ENCODE measurements at places on chromosomes 7 and 10.

- no peak for DNase-seq
Measured at GRCh38 chr10:44383749-44384600, 922 bp downstream of the CXCL12 start.

DNA sequence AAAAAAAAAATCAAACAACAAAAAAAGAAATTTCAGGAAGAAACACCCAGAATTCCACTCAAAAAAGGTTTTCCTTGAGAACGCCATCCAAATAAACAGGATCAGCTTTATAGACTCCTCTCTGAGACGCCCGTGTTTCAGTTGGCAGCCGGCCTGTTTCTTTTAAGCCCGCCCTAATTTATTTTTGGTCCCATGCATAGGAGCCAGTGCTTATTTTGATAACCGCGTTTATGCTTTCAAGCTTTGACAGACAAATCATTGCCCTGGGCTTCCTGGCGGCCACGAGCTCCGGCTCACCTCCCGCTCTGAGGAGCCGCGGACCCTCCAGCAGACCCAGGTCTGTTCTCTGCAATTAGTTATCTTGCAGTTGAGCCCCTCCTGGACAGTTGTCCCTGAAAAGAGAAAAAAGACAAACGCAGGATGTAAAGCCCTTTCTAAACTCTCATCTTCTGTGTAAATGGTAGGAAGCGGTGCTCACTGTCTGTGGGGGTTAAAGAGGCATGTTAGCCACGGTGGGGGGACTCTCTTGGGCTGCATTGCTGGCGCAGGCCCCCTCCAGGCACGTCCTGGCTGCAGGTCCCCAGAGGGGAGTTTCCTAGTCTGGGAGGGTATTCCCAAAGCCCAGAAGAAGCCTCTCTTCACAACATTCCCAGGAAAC is 22.2 kb upstream of the UNCX start:
- DNase-seq = no peak

- no peak for DNase-seq
Measured at GRCh38 chr10:43391496-43391895, 17.5 kb downstream of the HNRNPF start.

DNA sequence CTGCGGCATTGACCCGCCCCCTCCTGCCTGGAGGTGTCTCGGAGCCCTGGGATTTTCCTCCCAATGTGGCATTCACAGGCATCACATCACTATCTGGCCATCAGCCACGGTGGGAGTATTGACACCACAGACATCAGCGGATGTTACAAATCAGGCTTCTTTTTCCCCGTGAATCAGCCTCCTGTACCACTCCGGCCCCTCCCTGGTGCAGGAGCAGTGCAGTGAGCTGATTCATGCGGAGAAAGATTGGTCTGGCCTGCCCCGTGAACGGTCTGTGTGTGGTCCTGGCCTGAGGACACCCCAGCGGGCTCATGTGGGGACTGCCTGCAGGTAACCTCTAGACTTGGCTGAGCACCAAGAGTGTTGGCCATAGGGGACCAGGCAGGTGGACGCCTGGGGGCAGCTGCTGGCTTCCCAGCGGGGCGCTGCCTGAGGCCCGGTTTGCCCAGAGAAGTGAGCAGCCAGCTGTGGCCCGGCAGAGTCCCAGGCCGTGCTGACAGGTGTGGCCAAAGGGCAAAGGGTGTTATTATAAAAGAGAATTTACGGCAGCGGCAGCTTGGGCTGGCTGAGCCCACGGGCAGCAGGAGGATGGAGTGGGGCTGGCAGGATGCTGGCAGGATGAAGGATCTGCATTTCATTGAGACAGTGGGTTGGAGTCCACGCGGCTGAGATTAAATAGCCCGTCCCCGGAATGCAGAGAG is 32.1 kb upstream of the GNA12 start:
- DNase-seq = no peak

DNA sequence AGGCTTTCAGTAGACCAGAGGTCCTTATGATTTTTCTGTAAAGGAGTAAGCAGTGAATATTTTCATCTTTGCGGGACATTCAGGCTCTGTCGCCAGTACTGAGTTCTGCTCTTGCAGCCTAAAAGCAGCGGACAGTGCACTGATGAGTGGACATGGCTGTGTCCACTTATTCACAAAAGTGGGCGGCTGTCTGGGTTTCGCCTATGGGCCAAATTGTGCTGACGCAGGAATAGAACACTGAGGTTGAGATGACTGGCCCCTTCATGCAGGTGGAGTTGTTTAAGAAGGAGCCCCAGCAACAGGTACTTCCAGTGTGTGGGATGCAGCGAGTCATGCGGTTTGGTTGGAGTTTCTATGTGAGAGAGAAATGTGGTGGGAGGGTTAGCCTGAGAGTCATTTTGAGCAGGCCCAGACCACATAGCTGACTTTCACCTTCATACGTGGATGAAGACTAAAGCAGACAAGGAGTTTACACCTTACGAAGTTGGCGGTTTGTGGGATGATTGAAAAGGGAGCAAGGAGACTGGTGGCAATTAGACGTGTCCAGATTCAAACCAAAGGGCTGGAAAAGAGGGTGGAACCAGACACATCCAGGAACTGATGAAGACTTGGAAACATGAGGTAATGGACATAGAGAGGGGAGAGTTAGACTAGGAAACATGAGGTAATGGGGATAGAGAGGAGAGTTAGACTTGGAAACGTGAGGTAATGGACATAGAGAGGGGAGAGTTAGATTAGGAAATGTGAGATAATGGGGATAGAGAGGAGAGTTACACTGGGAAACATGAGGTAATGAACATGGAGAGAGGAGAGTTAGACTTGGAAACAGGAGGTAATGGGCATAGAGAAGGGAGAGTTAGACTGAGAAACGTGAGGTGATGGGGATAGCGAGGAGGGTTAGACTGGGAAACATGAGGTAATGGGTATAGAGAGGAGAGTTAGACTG is 38.2 kb downstream of the WDR37 start:
- no peak for DNase-seq

DNA sequence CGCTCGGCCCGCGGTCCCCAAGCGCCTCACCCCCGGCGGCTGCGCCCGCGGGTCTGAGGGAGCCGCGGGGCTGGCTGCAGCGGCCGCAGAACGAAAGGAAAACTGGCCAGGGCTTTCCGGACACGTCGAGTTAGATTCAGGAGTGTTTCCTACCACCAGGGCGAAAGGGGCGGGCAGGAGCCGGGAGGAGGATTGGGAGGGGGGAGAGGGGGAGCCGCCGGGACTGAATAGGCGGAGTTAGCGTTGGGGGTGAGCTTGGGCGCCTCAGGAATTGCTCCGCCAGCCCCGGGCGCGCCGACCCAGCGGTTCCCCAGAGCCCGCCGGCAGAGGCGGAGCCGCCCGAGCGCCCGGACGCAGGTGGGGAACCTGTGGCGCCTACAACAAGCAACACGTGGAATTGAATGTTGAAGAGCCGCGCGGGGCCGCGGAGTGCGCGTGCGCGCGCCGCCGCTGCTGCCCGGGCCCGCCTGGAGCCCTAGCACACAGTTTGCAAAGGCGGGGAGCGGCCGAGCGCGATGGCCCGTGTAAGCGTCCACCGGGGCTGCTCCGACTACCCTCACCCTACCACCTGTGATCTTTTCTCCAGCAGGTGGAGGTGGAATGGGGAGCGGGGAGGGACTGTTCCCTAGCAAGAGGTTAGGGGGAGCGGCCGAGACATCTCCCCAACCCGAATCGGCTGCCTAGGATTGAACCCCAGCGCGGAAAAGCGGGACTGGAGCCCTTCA is at the start of gene CADPS2:
TSS of gene CADPS2 (minus strand) at position 104 of the 725 bp plus-strand sequence. CDS start 123 bp downstream, outside the sequence.
- DNase-seq = no peak

- DNase-seq = no peak
Measured at GRCh38 chr7:139830782-139831501, 1.9 kb downstream of the TBXAS1 start.

- DNase-seq = peak; percentile 55
Measured at GRCh38 chr10:92573798-92574547, at the start of gene IDE. IDE (minus strand) TSS chr10:92574093; CDS start chr10:92574019, 74 bp downstream.

GRCh38 chr7:43004082-43004481 is 71.9 kb downstream of the MRPL32 start:
- no peak for DNase-seq

GRCh38 chr10:99172128-99172738 is 63.4 kb downstream of the HPSE2 start:
- DNase-seq = peak; percentile 11

DNA sequence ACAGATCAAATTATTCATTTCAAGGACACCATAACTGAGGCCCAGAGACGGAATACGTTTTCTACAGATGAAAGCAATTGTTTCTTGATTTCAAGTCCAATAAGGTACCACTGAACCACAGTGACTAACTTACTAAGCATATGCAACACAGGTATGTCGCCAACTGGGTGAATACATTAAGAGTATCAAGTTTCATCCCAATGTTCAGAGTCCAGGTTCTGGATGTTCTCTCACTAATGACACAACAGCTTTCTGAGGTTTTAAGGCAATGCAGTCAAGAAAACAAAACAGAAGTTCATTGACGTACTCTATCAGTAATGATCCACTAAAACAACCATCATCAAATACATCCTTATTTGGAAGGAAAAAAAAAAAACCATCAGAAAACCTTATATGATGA is 35.8 kb downstream of the NSUN6 start:
- no peak for DNase-seq

DNA sequence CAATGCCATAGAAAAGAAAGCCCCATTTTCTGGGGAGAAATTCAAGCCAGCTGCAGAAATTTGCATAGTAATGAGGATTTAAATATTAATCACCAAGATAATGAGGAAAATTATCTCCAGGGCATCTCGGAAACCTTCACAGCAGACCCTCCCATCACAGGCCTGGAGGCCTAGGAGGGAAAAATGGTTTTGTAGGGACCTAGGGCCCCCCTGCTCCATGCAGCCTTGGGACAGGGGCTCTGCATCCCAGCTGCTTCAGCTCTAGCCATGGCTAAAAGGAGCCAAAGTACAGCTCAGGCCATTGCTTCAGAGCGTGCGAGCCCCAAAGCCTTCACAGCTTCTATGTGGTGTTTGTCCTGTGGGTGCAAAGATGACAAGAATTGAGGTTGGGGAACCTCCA is 46.6 kb upstream of the VOPP1 start:
- DNase-seq = no peak

DNA sequence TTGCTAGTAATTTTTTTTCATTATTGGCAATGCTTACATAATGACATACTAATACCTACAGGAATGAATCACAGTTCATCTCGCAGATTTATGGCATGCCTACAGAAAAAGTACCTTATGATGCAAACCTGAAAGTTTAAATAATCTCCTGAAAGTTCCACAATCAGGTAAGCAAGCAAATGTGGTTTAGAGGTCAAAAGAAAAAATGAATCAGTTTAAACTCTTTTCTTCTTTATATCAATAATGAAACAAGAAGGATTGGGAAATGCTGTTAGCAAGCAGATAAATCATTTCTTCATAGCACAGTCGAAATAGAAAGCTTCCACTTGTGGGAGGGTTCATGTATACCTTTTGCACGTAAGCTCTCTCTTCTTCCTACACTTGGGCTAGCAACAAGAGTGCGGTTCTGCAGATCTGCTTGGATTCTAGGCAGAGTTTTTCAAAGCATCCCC is 53.7 kb upstream of the MTPN start:
- DNase-seq = no peak

GRCh38 chr10:80518143-80518806 is 19.4 kb upstream of the SH2D4B start:
- DNase-seq = no peak

- no peak for DNase-seq
Measured at GRCh38 chr10:11036424-11037011, 18.8 kb downstream of the CELF2 start.

DNA sequence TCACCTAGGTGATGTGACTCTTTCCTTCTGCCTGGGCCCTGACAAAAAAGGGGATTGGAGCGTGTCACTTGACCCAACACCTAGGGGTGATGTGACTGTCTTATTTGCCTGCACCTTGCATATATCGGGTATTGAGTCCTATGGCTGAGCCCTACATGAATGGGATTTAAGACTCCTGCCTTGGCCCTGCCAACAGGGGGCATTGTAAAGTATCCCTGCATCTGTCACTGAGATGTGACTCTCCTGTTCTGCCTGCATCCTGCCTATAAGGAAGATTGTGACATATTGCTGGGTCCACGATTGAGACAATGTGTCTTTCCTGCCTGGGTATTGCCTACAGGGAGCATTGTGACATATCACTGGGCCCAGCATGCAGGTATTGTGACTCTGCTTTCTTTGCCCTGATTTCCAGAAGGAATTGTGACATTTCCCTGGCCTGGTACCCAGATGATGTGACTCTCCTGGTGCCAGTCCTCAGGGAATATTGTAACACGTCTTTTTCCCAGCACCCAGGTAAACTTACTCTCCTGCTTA is 14.2 kb upstream of the ZNF107 start:
- no peak for DNase-seq

- peak; percentile 37 for DNase-seq
Measured at GRCh38 chr7:15561835-15562234, at the start of gene AGMO. AGMO (minus strand) TSS chr7:15562015.

- no peak for DNase-seq
Measured at GRCh38 chr10:131888186-131888604, 12.6 kb upstream of the PPP2R2D start.

DNA sequence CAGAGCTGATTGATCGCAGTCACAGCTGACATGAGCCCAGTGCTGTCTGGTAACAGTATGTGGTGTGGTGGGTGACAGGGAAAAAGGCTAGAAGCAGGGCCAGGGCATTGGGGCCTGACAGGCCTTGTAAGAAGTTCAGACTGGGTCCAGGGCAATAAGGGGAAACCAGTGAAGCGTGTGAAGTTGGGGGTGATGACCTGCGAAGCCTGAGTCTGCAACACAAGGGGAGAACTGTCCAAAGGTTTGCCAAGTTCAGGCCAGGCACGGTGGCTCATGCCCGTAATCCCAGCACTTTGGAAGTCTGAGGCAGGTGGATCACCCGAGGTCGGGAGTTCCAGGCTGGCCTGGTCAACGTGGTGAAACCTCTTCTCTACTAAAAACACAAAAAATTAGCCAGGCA is 983.9 kb upstream of the ZNF722 start:
- no peak for DNase-seq

DNA sequence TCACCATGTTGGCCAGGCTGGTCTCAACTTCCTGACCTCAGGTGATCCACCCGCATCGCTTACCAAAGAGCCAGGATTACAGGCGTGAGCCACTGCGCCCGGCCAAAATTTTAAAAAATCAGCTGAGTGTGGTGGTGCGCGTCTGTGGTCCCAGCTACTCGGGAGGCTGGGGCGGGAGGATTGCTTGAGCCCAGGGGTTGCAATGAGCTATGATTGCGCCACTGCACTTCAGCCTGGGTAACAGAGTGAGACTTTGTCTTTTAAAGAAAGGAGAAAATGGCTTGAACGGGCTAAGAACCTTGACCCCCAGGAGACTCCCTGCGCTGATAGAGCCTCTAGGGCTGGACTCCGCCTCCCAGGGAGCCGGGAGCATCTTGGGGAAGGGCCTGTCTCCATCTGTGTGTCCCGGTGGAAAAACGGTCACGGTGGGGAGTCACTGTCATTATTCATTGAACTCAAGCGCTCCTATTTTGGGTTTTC is 760 bp upstream of the KCTD7 start:
- DNase-seq = no peak

GRCh38 chr10:43452356-43452914 is 15.5 kb downstream of the ZNF487 start:
- no peak for DNase-seq

GRCh38 chr7:133650069-133650468 is 397.2 kb downstream of the EXOC4 start:
- DNase-seq = no peak

GRCh38 chr10:44178856-44179255 is 206.0 kb downstream of the CXCL12 start:
- no peak for DNase-seq

Data from caudate nucleus (tissue), 63 donors.